NCI-H460 (cell line): ENCODE measurements at places on chromosomes 2 and 18.

DNA sequence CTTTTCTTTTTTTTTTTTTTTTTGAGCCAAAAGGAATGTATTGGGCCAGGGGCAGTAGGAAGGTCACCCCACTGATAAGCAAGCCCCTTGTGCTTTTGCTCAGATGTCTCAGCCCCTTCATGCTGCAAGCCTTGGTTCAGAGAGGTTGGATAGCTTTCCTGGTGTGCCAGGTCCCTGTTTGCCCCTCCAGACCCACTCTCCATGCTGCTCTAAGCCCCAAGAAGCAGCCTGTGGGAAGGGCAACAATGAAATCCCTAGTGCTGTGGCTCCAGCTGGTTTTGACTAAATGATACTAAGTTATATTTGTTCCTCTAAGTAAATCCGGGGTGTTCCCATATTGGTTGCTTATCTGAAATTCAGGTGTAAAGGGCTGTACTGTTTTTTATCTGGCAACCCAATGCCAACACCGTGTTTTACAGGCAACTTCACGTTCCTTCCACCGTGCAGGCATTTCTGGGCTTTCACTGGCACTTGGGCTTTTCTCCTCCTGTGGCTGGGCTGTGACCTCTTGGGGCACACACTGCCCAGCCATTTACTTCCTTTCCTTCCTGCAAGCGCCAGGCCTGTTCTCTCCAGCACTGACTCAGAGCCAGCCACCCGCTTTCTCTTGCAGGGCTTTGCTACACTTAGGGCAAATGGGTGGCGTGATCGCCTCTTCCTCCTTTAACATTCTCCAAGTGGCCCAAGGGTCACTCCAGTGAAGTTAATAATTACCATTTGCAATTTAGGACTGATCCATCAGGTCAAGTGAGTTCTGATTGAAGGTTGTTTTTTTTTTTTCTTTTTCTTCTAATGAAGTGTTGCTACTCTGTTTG, 21.6 kb downstream of the MERTK start:
- no peak for DNase-seq

DNA sequence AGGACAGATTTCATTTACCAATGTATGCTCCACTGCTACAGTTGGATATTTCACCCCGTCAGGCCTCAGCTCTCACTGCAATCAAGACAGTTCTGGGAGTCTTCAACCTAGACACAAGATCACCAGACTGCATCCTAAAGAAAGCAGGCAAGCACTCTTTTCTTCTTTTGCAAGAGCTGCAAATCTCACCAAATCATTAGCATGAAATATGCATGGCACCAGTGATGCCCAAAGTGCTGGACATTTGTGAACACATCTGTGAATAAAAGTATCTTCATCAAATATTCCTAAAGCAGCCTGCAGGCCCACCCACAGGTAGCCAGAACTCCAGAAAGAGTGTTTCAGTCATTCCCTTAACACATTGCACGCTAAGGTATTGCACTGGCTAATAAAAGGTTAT, 87.5 kb downstream of the RBM43 start:
- DNase-seq = no peak

GRCh38 chr2:47636596-47637264, 146.2 kb upstream of the MSH6 start:
- DNase-seq = no peak

GRCh38 chr2:16638946-16639345, 26.7 kb downstream of the CYRIA start:
- DNase-seq = no peak

DNA sequence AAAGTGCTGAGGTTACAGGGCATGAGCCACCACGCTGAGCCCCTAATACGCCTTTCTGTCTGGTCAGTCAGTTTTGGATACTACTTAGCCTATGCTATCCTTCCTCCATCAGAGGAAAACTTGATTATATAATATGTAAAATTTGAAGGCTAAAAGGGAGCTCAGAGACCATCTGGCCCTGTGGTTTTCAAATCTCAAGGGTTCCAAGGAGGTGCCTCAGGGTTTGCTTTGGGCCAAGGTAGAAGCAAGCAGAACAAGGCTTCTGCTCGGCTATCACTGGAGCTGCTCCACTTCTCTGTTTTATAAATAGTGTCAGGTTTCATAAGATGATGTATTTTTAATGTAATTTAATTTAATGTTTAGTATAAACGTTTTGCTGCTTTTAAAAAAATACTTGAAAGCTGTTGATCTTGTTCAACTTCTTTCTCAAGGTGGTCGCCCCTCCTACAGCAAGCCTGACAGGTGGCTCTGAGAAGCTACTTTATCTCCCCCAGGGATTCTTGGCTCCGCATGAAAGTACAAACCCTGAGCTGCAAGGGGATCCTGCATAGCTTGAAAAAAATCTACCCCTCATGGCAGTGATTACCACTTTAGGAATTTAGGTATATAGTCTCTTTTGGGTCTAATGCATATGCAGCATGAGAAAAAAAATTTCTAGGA, 290.3 kb downstream of the CNTNAP5 start:
- DNase-seq = no peak

DNA sequence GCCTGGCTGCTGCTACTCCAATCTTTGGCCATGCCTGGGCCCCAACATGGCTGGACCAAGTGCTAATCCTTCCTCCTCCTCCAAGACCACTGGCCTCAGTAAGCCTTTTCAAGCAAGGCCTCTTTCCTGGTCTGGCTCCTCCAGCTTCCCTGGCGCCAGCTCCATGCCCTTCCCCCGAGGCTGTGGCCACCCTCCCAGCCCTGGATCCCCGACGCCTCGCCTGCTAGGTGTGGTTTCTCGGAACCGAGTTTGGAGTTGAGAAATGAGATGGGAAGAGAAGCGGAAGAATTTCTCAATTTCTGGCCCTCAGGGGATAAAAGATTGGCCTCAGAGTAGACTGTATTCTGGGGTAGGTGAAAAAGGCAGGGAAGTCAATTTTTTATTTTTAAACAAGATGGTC, 46.4 kb downstream of the ADCY3 start:
- DNase-seq = no peak

- DNase-seq = no peak
Observed at GRCh38 chr2:171410624-171411023, 23.2 kb downstream of the METTL8 start.

GRCh38 chr2:30766666-30767065, 40.6 kb downstream of the CAPN13 start:
- DNase-seq = no peak

DNA sequence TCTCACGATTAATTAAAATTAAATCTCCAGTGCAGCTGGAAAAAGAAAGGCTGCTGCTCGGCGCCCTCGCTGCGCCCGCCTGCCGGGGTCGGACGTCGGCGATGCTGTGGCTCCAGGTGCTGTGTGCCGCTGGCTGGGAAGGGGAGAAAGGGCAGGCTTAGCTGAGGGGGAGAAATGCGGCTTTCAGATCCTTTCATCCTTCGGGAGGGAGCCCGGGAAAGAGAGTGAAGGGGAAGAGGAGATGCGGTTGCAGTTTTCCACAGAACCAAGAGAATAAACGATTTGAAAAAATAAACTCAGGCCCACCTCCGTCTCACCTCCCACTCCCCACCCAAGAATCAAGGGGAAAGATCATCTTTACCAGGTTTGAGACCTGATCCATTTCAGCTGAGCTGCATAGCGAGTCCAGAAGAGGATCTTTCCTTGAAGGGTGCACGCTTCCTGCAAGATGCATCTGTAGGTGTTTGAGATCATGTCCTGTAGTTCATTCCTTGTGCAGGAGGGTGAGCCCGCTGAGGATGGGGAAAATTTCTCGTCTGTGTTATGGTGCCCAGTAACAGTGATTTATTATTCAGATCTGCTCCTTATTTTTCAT, 495 bp downstream of the TMEM169 start:
- DNase-seq = no peak
